ENCODE measurements at places on chromosomes 3 and 15.

- peak; percentile 27 for DNase-seq
These were observed 230.3 kb downstream of the SCAPER start for GRCh38 chr15:76674883-76675282.

- DNase-seq: no peak
These were observed 25.1 kb downstream of the KBTBD12 start for GRCh38 chr3:127940116-127940515.

- DNase-seq: no peak
These were observed 19.2 kb downstream of the ALDH1A3 start for GRCh38 chr15:100898661-100899462.

GRCh38 chr15:91936927-91937326 is 83.4 kb downstream of the SLCO3A1 start:
- no peak for DNase-seq

DNA sequence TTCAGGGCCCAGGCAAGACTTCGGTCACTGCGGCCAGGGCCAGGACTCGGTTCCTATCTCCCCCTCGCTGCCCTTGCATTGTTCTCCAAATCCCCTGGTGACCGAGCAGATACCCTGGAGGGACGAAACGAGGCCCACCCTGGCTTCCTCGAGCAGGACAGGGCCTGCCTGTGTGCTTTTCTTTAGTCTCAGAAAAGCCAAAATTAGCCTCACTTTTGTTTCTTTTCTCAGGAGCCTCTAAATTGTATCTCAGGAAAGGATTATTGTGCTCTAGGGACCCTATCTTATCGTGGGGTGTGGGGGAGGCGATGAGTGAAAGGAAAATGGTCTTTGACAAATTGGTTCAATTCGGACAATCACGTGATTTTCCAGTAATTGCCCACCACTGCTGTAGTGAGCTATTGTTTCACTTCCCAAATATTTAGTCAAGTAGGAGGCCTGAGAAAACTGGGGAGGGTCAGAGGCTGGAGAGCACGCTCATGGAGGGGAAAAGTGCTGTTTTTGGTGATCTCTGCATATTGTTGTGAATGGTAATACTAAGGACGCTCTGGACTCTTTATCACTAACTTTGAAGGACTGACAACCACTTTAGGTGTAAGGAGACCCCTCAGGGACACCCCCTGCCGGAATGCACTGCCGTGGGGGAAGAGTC is 61.6 kb downstream of the TMEM44 start:
- DNase-seq: no peak

GRCh38 chr3:59001675-59002074 is 48.1 kb downstream of the CFAP20DC start:
- no peak for DNase-seq

GRCh38 chr3:183018421-183019192 is 38.3 kb upstream of the DCUN1D1 start:
- DNase-seq: no peak

DNA sequence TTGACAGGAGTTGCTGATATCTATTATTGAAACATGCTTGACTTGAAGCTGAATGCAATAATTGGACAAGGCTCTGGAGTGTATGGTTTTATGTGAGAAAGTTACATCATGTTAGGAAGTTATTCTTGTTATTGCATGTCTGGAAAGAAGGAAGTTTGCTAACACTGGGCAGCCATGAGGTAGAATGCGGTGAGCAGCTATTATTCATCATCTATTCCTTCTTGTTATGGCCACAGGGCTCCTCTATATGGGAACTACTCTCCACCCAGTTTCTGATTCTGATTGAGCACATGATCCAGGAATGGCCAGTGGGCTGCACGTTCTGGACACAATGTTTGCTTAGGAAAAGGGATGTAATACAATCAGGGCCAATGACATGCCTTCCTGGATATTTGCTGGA is 37.8 kb upstream of the SCN5A start:
- DNase-seq: no peak

DNA sequence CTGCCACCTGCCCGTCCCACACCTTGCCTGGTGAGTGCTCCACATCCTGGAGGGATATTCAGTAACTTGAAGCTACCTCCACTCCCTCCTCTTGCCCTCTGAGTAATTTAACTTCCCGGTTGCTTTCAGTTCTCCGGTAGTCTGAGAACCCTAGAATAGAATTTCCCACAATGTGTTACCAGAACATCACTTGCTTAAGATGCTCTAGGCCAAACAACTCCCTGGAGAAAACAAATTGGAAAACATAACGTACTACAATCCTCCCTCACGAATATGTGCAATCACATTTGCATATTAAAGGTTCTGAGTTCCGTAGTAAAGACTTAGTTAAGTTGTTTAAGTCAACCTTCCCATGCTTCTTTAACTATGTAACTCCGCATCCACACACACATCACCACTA is 44.8 kb downstream of the SLCO2A1 start:
- no peak for DNase-seq

DNA sequence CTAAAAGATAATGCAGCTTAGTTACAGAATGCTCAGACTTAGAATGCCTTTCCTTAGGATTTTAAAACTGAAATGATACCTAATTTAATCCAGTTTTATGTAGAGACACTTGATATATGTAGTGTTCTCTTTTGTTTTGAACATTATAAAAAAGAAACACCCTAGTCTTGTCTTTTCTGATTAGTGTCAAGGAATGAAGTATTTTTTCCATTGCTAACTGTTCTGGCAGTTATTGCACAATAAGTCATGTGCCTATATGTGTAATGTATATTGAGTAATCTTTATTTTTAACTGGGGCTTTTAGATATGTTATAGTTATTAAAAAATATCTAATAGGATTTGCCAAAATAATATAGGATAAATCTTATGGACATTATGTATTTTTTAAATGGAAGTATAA is 4.5 kb downstream of the ARL8B start:
- DNase-seq: peak; percentile 26

Measured in AG10803 (cell line).